ENCODE measurements at places on chromosomes 16 and 17.

GRCh38 chr17:68777243-68777855 lies 176.2 kb upstream of the FAM20A start:
- no peak for DNase-seq

- DNase-seq: no peak
Observed at GRCh38 chr16:31435341-31436220, 7.0 kb downstream of the ZNF843 start.

DNA sequence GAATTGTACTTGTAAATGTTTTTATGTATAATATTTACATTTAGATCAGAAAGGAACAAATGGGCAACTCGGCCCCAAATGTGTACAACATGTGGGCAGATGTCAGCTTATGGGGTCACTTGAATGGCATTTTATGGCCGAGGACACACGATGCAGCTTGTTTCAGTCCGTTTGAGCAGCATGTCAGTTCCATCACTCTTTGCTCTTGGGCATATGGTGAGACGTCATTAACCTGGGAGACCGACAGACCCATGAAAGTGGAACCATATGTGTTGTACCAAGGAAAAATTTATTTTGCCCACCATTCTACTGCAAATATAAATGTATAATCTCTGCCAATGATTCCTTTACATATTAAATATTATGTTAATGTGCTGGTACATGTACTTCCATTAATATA lies 561.9 kb upstream of the SOX9 start:
- no peak for DNase-seq

- no peak for DNase-seq
Observed at GRCh38 chr16:83954577-83955016, 1.6 kb downstream of the OSGIN1 start.

DNA sequence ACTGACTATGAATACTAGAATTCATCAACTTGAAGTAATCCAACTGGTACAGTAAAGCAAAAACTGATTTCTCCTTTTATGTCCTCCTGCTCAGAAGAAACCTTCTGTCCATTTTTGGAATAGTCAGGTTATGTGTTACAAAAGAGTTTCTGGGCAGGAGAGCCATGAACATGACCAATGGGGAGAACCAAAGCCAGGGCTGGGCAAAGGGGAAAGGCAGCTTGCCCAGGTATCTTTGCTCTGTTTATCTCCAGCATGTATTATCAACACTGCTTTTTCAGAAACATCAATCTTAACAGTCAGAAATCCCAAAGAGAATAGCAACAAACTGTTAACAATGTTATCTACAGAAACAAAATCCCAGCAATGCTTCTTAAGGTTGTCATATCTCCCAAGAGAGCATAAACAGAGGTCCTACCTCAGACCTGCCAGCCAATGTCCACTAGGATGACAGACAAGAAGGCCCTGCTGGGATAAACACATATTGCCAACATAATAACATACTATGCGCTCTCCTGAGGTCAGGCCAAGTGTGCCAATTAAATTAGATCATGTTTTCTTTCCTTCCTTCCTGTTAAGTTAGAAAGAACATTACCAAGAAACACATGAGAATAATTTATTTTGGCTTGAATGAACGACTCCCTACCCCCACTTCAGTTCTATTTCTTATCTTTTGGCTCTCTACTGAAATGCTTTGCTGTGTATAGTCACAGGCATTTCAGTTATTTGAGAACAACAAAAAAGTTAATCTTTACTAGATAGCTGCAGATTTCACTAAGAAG lies 28.0 kb downstream of the BLMH start:
- no peak for DNase-seq

DNA sequence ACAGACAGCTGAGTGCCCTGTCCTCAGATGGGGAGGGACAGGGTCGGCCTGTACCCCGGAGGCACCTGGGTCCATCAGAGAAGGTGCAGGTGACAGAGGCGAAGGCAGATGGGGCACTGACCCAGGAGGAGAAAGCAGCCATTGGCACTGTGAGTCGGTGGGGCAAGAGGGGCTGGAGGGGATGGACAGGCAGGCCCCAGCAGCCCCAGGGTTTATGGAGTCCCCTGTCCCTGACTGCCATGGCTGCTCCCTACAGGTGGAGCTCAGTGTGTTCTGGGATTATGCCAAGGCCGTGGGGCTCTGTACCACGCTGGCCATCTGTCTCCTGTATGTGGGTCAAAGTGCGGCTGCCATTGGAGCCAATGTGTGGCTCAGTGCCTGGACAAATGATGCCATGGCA lies 32.1 kb downstream of the ANKRD40 start:
- DNase-seq: no peak

GRCh38 chr17:77741109-77741508 lies 217.4 kb upstream of the TNRC6C start:
- DNase-seq: no peak

DNA sequence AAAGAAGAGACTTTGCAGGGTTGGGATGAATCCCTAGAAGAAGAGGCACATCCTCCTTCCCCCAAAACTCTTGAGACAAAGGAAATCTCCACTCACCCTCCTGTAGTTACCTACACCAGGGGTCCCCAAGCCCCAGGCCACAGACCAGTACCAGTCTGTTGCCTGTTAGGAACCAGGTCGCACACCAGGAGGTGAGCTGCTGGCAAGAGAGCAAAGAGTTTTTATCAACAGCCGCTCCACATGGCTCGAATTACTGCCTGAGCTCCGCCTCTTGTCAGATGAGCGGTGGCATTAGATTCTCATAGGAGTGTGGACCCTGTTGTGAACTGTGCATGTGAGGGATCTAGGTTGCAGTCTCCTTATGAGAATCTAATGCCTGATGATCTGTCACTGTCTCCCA lies 98.9 kb downstream of the CCT6B start:
- DNase-seq: no peak

GRCh38 chr17:78294776-78295175 lies 63.3 kb downstream of the TMEM235 start:
- DNase-seq: no peak

DNA sequence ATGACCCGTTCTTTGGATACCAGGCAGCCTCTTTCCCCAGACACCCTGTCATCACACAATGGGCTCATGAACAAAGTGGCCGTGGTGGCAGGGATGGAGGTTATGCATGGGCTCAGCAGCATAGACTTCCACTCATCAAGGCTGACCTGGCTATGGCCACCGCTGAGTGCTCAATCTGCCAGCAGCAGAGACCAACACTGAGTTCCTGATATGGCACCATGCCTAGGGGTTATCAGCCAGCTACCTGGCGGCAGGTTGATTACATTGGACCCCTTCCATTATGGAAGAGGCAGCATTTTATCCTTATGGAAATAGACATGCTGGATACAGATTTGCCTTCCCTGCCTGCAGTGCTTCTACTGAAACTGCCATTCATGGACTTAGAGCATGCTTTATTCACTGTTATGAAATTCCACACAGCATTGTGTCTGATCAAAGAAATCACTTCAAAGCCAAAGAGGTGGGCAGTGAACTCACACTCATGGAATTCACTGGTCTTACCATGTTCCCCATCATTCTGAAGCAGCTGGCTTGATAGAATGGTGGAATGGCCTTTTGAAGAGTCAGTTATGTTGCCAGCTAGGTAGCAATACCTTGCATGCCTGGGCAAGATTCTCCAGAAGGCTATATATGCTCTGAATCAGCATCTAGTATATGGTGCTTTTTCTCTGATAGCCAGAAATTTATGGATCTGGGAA lies 160.6 kb downstream of the PRKCB start:
- no peak for DNase-seq

DNA sequence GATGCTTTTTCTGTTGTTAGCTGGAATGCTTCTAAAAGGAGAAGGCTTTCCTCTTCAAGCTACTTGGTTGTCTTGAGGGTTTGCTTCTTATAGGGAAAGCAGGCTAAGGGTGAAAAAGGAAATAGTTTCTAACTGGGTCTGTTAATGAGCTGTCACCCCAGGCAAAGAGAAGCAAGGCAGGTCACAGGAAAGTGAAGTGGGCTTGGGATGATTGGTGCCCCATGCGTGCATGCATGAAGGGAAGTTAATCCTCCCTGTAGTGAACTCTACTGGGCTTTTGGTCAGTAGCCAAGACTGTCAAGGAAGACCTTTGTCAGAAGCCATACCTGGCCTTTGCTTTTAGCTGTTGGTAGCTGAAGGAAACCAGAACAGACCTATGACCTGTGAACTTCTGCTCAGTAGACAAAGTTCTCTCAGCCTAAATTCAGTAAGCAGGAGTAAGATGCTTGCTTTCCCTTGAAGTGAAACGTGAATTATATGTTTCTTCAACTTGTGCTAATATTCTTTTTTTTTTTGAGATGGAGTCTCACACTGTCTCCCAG lies 16.5 kb downstream of the TENT4B start:
- DNase-seq: no peak

DNA sequence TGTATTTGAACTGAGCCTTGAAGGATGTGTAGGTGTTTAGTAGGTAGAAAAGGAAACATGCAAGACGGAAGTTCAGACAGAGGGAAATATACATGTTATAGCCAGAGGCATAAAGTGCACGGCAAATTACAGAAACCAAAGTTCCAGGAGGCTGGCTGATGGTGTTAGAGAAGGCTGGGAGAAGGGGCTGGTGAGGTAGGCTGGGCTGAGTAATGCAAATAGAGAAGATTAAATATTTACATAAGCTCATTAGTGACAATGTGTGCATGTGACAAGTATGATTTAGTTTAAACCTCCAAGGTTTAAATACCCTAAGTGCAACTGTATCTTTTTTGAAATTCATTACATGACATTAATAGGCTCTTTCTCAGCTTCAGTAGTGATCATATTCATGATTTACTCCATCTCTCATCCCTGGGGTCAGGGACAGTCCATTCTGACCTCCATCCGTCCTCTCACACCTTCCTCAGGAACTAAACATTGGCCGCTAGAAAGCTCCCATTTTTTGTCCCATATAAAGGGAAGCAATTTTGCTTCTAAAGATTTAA lies 399.8 kb upstream of the SALL1 start:
- DNase-seq: no peak

DNA sequence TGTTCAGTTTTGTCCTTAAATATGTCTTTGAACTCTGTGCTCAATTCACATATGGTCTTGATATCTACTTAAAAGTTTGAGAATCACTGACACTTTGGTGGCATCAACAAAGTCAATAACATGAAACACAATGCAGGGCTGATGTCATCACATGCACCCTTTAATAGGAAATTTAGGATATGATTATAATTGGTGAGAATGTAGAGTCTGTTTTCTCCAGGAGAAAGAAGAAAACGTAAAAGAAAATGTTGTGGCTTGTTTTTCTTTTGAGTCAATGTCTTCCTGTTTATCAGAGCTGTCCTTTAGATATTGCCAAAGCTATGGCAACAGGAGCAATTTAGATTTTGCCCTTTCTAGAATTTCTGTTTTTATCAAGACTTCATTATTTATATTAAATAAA lies 396.9 kb downstream of the CDH13 start:
- DNase-seq: no peak

- DNase-seq: no peak
Observed at GRCh38 chr16:26453215-26453614, 613.5 kb upstream of the C16orf82 start.
